ENCODE measurements at places on chromosomes 2 and 18. TPM values are rescaled to one million over a fixed set of nuclear protein-coding genes. Genes with fewer than 3 reads are reported as not detected.

DNA sequence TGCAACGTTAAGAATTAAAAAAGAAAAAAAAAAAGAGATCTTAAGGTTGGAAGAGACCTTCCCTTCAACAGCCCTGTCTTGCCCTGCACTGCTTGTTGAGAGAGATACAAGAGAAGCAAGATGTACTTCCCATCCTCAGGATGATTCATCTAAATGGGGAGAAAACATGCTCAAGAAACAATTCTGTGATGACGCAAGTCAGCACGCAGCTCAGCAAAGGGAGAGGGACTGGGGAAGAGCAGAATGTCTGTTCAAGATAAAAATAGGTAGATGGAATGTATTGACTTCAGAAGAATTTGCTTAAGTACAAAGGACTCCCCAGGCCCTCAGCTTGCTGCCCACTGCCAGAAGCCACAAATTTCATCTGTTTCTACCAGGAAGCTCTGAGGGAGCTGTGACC is 198.2 kb upstream of the SPRED2 start:
- H3K36me3 ChIP-seq: no peaks in the 10 kb centered on the region
- H3K27me3 ChIP-seq: peaks cover 44% of the 10 kb centered on the region
- H3K4me3 ChIP-seq: no peak overlapping the region

- H3K36me3 ChIP-seq: no peaks in the 10 kb centered on the region
- peaks cover 4% of the 10 kb centered on the region for H3K27me3 ChIP-seq
- H3K27ac ChIP-seq: peak overlapping the region; percentile 46
Observed at GRCh38 chr2:98334439-98335078, 11.7 kb upstream of the CNGA3 start.

GRCh38 chr18:3690764-3691066 is 240.7 kb downstream of the TGIF1 start:
- DNase-seq: no peak
- no peaks in the 10 kb centered on the region for H3K36me3 ChIP-seq
- no peak overlapping the region for H3K27ac ChIP-seq
- H3K27me3 ChIP-seq: no peaks in the 10 kb centered on the region
- H3K4me1 ChIP-seq: peaks cover 20% of the 10 kb centered on the region
- no peak overlapping the region for H3K4me3 ChIP-seq

Gene COL5A2
- total RNA-seq: 1,955 TPM

- H3K36me3 ChIP-seq: peaks cover 50% of the 10 kb centered on the region
- no peak for DNase-seq
- no peak overlapping the region for H3K27ac ChIP-seq
- no peaks in the 10 kb centered on the region for H3K27me3 ChIP-seq
- peaks cover 10% of the 10 kb centered on the region for H3K4me1 ChIP-seq
Observed at GRCh38 chr2:159737917-159738296, 25.6 kb downstream of the MARCHF7 start.

GRCh38 chr18:57737400-57738060 is 65.6 kb downstream of the ATP8B1 start:
- peak overlapping the region; percentile 34 for H3K4me3 ChIP-seq
- peaks cover 18% of the 10 kb centered on the region for H3K4me1 ChIP-seq
- DNase-seq: no peak
- H3K27ac ChIP-seq: peak overlapping the region; percentile 79
- no peaks in the 10 kb centered on the region for H3K27me3 ChIP-seq

DNA sequence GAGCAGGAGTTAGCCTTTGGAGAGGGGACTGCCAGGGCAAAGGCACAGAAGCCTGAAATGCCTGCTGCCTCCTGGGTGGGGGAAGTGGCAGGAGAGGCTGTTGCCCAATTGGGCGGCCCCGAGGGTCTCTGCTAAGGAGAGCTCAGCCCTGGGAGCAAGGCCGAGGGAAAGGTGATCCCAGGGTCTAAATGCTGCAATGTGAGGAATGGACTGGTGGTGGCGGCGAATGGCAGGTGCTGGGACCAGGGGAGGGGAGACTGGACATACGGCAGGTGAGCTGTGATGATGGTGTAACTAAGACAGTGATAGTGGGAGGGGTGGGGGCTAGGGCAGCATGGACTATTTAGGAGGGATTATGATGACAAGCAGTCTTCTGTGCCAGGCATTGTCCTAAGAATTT is 104.0 kb downstream of the DYSF start:
- peaks cover 4% of the 10 kb centered on the region for H3K36me3 ChIP-seq
- DNase-seq: no peak
- H3K27me3 ChIP-seq: no peaks in the 10 kb centered on the region
- H3K4me3 ChIP-seq: no peak overlapping the region

Gene NT5DC4
- total RNA-seq: not detected

All from osteocyte (in vitro differentiated cells).